ENCODE measurements at places on chromosomes 3 and 15.

GRCh38 chr3:119524931-119525662 is 26.8 kb downstream of the TIMMDC1 start:
- DNase-seq: peak; percentile 13

GRCh38 chr3:59133311-59133710 is 83.5 kb upstream of the CFAP20DC start:
- DNase-seq: peak; percentile 51

DNA sequence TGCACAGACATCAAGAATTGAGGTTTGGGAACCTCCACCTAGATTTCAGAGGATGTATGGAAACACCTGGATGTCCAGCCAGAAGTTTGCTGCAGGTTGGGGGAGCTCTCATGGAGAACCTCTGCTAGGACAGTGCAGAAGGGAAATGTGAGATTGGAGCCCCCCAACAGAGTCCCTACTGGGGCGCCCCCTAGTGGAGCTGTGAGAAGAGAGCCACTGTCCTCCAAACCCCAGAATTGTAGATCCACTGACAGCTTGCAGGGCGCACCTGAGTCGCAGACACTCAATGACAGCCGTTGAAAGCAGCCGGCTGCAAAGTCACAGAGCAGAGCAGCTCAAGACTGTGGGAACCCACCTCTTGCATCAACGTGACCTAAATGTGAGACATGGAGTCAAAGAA is 34.6 kb upstream of the EPHA6 start:
- DNase-seq: no peak

GRCh38 chr3:43366481-43366880 is 80.1 kb downstream of the SNRK start:
- peak; percentile 44 for DNase-seq

DNA sequence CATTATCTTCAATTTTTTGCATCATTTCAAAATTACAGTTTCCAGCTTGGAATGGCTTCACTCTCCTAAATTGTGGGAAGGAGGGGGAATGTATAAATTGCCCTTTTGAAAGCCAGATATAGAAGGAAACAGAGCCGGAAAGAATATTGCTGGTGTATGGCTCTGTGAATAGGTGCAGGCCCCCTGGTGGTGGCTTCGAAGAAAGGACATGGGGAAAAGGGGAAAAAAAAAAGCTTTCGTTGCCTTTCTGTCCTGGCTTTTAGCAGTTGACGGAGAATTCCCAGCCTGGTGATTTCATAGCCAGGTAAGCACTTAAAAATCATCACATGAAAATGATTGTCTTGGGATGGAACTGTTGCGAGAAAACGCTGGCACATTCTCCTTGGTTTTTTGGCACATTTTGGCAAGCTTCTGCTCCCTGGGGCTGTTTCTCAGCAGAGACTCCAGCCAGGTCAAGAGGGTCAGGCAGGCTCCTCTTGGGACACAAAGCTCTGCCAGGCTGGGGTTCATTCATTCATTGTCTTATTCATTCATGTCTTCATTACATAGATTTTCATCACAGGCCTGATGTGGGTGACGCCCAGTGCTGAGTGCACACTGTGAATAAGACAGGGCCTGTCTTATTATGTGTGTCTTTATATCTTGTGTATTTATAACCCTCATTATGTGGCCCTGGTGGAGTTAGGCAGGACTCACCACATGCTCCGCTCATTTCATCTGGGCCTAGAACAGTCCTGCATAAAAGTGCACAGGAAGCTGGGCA is 300.0 kb upstream of the TPM1 start:
- DNase-seq: peak; percentile 84

- no peak for DNase-seq
Observed at GRCh38 chr3:49161808-49162530, 4.2 kb downstream of the CCDC71 start.
